ENCODE measurements at places on chromosomes 2 and 18.
A peak's percentile ranks its signal among the peaks of the same experiment; 100 is the strongest.

DNA sequence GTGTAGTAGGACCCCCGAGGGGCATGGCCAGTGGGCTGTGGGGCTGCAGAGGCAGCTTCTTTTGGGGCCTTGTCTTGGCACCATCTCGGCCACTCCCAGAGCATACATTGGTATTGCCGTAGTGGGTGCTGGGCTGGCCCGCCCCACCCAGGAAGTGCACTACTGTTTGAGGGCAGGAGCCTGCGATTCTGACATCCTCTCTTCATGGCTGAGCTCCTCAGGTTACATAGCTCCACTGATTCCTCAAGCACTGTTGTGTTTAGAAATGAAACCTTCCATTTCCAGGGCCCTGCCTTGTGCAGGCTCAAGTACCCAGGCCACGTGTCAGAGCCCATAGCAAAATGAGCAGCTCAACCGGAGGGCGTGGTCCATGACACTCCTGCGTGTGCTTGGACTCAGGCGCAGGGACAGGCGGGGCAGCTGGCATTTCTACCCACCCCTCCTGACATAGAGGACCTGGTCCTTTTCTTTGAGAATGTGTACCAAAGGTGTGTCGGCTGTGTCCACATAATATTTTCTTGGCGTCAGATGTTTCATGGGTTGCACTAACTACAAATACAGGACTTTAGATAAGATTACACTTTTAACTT, 67.9 kb downstream of the DGKD start:
- no peak for DNase-seq

DNA sequence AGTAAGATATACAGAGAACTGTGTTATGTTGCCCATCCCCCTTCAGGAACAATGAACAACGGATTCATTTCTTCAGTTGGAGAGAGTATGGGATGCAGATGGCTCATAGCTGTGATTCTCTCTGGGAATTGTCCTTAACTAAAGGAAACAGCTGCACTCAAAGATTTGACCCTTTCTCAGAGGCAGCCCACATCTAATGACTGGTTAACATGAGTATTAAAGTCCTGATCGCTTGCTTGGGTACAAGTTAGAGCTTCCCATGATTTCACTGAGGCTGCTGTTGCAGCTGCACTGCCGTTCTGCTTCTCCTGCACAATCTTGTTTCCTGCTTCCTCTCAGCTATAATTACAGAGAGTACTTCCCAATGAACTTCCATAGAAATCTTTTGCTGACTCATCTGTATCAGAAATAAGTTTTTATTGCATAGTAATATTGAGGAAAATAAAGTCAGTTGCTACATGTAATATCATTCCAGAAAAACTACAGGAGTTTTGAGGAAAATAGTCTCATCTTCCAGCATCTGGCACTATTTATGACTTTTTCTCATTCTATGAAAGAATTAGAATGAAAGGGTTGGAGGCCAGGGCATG, 12.8 kb upstream of the SCN9A start:
- DNase-seq, result no peak

DNA sequence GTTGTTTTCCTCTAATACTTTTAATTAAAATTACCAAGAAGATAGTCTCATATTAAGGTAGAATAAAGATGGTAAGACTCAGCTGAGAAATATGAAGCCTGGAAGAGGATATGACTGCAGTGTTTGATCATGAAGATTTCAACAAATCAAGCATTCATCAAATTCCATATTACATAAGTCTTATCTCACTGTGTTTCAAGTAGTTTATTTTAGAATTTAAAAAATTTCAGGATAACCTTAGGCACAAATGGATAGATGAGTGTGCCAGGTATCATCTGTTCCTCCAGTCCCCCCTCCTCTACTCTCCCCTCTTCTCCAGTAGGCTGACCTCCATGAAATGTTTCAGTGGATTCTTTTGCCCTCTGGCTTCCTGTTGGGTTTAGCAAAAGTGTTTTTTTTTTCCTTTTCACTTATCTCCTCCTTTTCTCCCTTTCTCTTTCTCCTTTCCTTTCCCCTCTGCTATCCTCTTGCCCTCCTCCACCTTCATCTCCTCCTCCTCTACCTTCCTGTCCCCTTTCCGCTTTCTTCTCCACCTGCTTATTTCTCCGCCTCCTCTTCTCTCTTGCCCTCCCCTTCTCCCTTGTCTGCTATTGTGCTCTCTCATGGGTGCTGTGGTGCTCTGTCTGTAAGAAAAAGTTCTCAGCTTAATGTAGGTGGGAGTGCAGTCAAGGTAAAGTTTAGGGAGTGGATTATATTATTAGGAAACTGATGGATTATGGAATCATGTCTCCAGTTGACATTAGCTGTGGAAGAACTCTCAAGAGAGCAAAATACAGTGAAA, 72.8 kb downstream of the ABI2 start:
- DNase-seq, result no peak

DNA sequence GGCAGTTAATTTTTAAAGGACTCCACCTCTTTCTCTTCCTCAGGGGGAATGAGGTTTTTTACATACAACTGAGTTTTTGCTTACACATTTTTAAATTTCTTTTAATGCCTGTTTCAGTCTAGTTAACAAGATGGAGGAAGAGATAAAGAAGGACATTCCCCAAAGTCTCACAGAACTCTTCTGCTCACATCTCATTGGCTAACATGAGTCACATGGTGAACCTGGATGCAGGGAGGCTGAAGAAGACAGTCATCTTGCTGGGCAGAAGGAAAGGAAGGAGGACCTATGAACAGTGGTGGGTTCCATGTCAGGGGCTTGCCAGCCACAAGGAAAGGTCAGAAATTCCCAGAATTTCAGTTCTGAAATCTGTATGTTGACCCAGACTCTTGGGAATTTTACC, 10.4 kb upstream of the ST8SIA5 start:
- DNase-seq, result no peak

DNA sequence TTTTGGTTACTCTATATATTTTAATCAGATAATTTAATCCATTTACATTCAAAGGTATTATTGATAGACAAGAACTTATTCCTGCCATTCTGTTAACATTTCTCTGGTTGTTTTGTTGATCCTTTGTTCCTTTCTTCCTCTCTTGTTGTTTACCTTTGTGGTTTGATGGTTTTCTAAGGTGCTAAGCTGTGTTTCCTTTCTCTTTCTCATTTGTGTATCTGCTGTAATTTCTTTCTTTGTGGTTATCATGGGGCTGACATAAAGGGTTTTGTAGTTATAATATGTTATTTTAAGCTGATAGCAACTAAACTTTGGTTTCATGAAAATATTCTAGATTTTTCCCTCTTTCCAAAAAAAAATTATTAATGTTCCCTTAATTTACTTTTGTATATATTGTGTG, 179.2 kb downstream of the NDUFA10 start:
- DNase-seq, result no peak

- DNase-seq, result no peak
These were observed 3.0 kb upstream of the SULT1C3 start for GRCh38 chr2:108236676-108237335.

- peak; percentile 79 for DNase-seq
These were observed 144.6 kb upstream of the SPRED2 start for GRCh38 chr2:65576861-65577601.

DNA sequence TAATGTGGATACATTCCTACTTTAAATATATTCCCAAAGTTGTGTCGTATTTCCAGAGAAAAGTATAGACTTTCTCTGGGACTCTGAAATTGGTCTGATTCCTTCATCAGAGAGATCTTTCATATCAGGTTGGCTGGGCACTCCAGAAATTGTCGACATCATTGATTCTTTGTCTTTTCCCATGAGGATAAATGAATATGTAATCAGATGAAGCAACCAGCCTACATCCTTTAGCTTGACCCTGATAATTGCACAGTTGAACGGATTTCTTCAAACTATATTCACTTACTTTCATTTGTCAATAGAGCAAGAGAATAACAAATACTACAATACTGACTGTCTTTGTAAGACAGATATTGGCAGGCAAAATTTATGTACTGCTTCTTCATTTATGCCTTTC, 680.2 kb upstream of the LRRTM4 start:
- no peak for DNase-seq

- DNase-seq, result no peak
These were observed 308.8 kb upstream of the FIGN start for GRCh38 chr2:164044622-164045021.

- DNase-seq, result peak; percentile 27
These were observed 259.0 kb downstream of the NBAS start for GRCh38 chr2:15302154-15302553.

DNA sequence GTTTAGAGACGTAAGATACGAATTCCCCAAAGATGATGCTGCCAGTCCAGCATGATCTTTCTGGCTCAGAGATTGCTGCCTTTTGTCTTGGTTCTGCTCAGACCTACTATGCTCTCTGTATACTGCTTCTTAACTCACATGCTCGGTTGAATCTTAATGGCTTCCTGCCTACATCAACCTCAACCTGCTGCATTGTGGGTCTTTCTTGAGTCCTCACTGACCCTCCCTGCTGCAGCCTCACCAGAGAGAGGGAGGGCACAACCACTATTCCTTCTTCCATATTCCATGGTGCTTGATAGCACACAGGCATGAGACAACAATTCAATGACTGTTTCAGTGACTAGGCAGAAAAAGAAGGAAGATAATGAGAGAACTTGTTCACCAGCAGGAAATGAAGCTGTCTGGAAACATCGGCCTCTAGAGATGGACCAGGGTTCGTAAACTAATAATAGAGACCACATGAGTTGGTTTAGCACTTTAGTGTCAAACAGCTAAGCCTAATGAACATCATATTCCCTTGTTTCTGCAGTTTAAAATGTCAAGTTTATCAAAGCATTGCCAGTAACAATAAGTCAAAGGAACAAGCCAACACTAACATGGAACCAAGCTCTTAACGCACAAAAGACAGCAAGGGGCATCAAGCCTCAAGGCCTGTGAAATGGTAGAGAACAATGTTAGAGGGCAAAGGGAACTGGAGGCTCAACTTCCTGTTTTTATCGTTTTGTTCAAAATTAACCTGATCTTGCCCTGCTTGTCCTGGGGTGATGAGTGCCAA, 333.9 kb downstream of the PDE11A start:
- no peak for DNase-seq

GRCh38 chr2:56318147-56318546, 134.4 kb downstream of the CCDC85A start:
- DNase-seq, result no peak

DNA sequence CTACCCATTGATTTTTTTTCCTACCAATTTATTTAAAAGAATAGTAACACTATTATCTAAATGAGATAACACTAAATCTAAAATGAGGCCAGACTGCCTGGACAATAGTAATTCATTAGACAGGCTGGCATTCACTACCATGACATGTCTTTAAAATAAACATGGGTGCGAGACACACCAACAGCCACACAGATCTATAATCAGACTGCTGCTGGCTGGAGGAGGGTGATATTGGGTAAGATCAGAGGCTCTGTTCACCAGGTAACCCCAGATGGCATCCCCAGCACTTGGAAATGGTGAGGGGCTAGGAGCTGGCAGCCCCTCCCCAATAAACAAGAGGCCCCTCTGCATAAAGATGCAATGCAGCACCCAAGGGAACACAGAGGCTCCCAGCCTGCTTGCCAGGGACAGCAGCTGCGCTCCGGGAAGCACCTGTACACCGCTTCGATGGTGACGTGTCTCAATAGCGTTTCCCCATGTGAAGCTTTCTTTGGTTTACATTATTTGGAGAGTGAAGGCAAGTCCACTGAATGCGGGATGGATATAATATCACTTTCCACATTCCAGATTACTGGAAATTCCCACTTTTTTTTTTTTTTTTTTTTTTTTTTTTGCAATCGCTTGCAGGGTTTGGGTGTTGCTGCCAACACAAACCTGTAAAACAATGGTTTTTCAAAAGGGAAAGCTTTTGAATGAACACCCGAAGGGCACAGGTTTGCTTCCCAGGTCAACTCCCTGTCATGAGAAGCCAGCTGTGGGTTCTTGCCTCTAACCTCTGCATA, 159.0 kb downstream of the ZNF516 start:
- DNase-seq, result no peak

DNA sequence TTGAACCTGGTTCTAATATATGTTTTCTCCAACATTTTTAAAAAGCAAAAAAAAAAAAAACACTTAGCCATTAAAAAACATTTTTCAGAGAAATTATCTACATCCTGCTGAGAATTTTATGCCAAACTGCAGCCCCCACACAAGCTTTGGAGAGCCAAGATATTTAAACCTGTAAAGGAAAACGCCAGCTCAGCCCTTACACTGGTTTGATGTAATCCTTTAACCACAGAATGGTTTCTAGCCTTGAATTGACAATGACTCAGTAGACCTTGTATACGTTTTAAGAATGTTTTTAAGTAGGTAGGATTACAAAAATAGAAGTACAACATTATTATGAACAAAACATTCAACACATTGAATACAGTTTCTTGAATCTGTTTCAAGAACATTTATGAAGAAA, 113.6 kb downstream of the BABAM2 start:
- peak; percentile 26 for DNase-seq

GRCh38 chr2:1881502-1881901, 137.2 kb upstream of the PXDN start:
- DNase-seq, result no peak

- no peak for DNase-seq
These were observed 218.4 kb upstream of the DTNA start for GRCh38 chr18:34491719-34492118.

- no peak for DNase-seq
These were observed 35.2 kb downstream of the TTLL4 start for GRCh38 chr2:218745559-218746469.

DNA sequence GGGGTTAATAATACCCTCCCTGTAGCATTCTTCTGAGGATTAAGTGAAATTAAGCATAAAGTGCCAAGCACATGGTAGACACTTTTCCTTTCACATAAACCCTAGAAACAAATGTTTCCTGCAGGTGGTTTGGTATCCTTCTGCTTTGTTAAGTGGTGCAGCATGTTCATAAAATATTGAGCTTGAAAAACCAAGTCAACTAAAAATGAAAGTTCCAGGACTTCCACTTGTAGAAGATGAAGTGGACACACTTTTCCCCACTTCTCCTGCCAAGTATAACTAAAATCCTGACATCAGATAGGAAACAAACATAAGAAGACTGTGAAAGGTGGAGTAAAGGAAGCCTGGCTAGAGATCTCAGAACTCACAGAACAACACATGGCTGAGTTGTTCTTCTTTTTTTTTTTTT, 90.5 kb downstream of the COLEC12 start:
- DNase-seq, result no peak
